ENCODE measurements at places on chromosomes 5 and 9. TPM values are rescaled to one million over a fixed set of nuclear protein-coding genes. Genes with fewer than 3 reads are reported as not detected.

TLX3 gene
- total RNA-seq = not detected

MBLAC2 gene
- 10.2 TPM for total RNA-seq

CERCAM gene
- total RNA-seq = 48.6 TPM

TAF11L11 gene
- not detected for total RNA-seq

HAVCR1 gene
- not detected for total RNA-seq

NIM1K gene
- total RNA-seq = 0.18 TPM

GPRIN1 gene
- total RNA-seq = 0.11 TPM

AK3 gene
- 56.6 TPM for total RNA-seq

GRCh38 chr9:108049026-108049607 is 559.5 kb upstream of the KLF4 start:
- H3K27me3 ChIP-seq = no peaks in the 10 kb centered on the region
- H3K36me3 ChIP-seq = no peaks in the 10 kb centered on the region
- DNase-seq = no peak
- H3K4me1 ChIP-seq = peaks cover 4% of the 10 kb centered on the region

GRCh38 chr5:144084971-144085370 is 85.5 kb downstream of the YIPF5 start:
- no peak overlapping the region for H3K4me3 ChIP-seq
- no peak for DNase-seq
- H3K36me3 ChIP-seq = no peaks in the 10 kb centered on the region
- H3K27ac ChIP-seq = no peak overlapping the region
- no peaks in the 10 kb centered on the region for H3K4me1 ChIP-seq

GRCh38 chr5:141003791-141004611 is 37.7 kb downstream of the PCDHAC2 start:
- H3K4me1 ChIP-seq = no peaks in the 10 kb centered on the region
- H3K4me3 ChIP-seq = no peak overlapping the region
- no peak overlapping the region for H3K27ac ChIP-seq
- DNase-seq = no peak
- H3K36me3 ChIP-seq = no peaks in the 10 kb centered on the region

GRCh38 chr9:1222511-1222910 is 172.4 kb downstream of the DMRT2 start:
- no peak for DNase-seq
- no peak overlapping the region for H3K27ac ChIP-seq
- H3K4me1 ChIP-seq = no peaks in the 10 kb centered on the region
- no peaks in the 10 kb centered on the region for H3K27me3 ChIP-seq
- H3K4me3 ChIP-seq = no peak overlapping the region
- H3K36me3 ChIP-seq = no peaks in the 10 kb centered on the region

DNA sequence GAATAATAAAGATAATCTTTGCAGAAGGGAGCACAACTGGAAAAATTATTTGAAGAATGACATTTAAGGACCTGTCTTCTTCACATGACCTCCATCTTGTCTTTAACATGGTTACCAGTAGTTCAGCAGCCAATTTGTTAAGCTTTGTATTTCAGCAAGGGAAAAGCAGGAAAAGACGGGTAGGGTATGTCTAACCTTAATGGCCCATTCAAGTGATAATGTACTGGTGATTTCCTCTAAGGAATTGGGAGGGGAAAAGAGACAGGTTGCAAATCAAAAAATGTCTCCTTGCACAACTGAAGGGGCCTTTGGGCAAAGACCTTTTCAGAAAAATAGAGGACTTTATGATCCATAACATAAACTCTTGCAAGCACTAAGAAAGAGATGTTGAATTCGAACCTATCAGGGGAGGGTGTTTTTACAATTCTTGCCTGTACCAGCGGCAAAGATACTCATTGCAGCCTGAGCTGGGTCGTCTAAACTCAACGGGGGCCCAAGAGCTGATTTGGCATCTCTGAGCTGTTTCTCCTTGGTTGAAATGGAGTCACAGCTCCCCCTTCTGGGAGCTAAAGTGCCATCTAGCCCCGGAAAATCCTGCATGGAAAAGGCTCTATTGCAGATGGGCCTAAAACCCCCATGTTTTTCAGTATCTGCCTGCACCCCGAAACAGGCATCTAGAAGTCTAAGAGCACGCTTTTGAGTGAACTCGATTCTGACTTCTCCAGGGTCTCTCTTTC is 3.8 kb downstream of the BRINP1 start:
- H3K27ac ChIP-seq = no peak overlapping the region
- H3K27me3 ChIP-seq = no peaks in the 10 kb centered on the region

DNA sequence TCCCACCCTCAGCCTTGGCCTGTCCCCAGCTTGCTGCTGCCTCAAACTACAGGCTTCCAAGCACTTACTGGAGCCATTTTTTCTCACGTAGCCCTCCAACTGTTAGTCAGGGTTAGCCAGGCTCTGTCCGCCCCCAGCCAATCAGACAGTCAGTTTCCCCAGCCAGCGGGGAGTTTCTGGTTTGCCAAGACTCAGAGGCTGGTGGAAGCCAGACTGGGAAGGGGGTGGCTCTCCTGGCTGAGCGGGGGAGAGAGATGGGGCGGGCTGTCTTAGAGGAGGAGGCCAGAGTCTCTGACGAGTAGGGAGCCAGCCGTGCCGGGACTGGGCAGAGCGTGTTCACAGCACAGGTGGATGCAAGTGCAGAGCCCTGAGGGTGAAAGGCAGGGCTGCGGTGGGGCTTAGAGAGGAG is 15.3 kb downstream of the PROP1 start:
- H3K27ac ChIP-seq = no peak overlapping the region
- no peaks in the 10 kb centered on the region for H3K27me3 ChIP-seq
- peaks cover 2% of the 10 kb centered on the region for H3K4me1 ChIP-seq
- H3K36me3 ChIP-seq = no peaks in the 10 kb centered on the region
- peak; percentile 27 for DNase-seq

DNA sequence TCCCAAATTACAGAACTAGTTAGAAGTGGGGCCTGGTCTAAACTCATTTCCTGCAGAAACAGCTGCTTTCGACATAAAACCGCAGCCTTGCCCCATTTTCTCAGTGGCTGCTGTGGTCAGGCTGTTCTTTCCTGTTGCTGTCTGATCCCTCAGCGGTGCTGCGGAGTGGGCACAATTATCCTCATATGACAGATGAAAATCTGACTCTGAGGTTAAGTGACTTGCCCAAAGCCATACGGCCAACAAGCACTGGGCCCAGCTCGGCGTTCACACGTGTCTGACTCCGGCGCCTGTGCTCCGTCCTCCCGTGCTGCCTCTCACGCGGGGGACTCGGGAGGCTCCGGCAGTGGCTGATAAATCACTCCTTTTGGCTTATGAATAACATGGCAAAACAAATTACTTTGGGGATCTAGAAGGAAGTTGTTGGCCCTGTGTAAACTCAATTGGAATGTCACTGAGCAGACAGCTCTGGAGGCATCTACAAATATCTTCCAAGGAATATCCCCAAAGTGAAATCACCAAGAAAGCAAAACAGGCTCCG is 142.6 kb upstream of the LMX1B start:
- DNase-seq = peak; percentile 40
- peaks cover 17% of the 10 kb centered on the region for H3K4me1 ChIP-seq
- no peak overlapping the region for H3K4me3 ChIP-seq
- no peaks in the 10 kb centered on the region for H3K36me3 ChIP-seq

GRCh38 chr9:80491086-80491696 is 919.4 kb downstream of the TLE4 start:
- H3K27me3 ChIP-seq = no peaks in the 10 kb centered on the region
- no peak overlapping the region for H3K4me3 ChIP-seq
- H3K27ac ChIP-seq = no peak overlapping the region
- DNase-seq = no peak

DNA sequence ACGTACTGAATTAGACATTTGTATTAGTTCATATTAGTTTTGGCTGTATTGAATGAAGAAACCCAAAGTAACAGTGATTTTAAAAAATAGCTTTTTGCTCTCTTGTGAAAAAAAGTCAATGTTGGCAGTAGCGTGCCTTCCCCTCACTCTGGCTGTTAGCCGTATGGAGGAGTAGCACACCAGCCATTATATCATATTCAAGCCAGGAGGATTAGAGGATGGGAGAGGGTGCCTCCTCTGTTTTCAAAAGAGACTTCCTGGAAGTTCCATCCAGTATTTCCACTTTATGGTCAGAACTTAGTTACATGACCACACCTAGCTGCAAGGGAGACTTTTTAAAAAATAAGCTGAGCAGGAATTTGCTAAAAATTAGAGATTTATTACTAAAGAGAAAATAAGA is 41.2 kb downstream of the GPR21 start:
- no peak overlapping the region for H3K27ac ChIP-seq
- H3K27me3 ChIP-seq = no peaks in the 10 kb centered on the region
- H3K4me3 ChIP-seq = no peak overlapping the region
- no peak for DNase-seq
- no peaks in the 10 kb centered on the region for H3K36me3 ChIP-seq

GRCh38 chr5:98341038-98342032 is 432.1 kb upstream of the RGMB start:
- no peak for DNase-seq
- H3K36me3 ChIP-seq = no peaks in the 10 kb centered on the region
- no peaks in the 10 kb centered on the region for H3K4me1 ChIP-seq
- H3K27me3 ChIP-seq = no peaks in the 10 kb centered on the region
- no peak overlapping the region for H3K4me3 ChIP-seq

GRCh38 chr5:138212828-138213160 is 329 bp downstream of the CDC23 start:
- H3K4me3 ChIP-seq = peak overlapping the region; percentile 84
- no peaks in the 10 kb centered on the region for H3K36me3 ChIP-seq
- no peaks in the 10 kb centered on the region for H3K27me3 ChIP-seq
- DNase-seq = no peak
- peaks cover 4% of the 10 kb centered on the region for H3K4me1 ChIP-seq

GRCh38 chr9:132606066-132606465 is 23.7 kb downstream of the BARHL1 start:
- no peak overlapping the region for H3K4me3 ChIP-seq
- DNase-seq = no peak
- no peaks in the 10 kb centered on the region for H3K36me3 ChIP-seq
- no peaks in the 10 kb centered on the region for H3K4me1 ChIP-seq
